Left cardiac atrium (tissue), 4 donors: ENCODE measurements at places on chromosomes 7 and 10. TPM values are rescaled to one million over a fixed set of nuclear protein-coding genes. Genes with fewer than 3 reads are reported as not detected.

DNA sequence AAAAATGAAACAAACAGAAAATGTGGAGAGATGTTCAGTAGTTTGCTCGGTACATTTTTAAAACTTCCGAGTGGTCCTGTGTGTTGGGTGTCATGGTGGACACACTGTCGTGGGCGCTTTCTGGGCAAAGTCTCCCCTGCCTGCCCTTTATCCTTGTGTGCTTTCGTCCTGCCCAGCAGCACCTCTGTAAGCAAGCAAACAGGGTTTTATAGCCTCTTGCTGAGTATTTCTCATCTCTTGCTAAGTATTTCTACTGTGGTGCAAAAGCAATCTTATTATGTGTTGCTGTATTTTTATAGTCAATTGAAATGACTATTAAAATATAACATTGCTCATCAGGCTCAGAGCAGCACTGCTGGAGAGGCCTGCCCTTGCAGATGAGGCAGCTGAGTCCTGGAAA is 48.7 kb downstream of the DOCK1 start:
- DNase-seq = no peak

GRCh38 chr7:143305423-143306070 is 10.4 kb upstream of the CLCN1 start:
- peak; percentile 78 for DNase-seq

DNA sequence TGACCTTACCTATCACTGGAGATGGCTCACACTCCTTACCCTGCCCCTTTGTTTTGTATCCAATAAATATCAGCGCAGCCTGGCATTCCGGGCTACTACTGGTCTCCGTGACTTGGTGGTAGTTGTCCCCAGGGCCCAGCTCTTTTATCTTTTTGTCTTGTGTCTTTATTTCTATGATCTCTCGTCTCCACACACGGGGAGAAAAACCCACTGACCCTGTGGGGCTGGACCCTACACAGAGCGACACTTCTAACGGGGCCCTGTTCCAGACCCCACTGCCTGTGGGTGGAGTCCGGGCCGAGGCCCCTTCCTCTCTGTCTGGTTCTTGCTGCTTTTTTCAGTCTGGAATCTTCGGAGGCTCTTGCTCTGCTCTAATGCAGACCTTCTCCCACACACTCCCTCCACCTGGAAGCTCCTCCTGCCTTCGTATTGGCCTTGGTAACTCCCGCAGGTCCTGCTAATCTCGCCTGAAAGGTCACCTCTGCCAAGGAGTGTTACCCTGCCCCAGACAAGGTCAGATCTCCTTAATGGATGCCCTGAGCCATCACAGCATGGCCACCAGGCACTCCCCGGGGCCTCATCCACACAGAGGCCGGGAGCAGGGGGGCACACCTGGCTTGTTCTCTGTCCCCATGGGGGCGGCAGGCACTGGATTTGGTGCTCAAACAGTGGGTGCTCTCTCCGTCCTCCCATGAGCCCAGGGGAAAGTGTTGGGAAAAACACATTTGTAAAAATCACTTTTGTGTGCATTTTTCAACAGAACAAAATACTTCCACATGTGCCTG is 531.7 kb downstream of the PTPRN2 start:
- no peak for DNase-seq

DNA sequence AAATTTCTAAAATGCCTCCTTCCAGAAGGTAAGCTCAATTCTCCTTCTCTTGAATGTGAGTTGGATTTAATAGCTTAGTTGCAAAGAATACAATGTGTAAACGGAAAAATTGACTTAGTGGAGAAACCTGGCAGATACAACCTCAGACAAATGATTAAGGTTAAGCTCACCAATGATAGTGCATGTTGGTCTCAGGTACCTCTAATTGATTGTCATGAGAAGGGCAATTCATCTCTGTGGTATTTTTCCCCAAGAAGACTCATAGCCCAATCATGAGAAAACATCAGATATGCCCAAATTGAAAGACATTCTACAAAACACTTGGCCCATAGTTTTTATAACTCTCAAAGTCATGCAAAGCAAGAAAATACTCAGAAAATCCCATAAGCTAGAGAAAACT is 36.2 kb upstream of the TMEM106B start:
- no peak for DNase-seq

GRCh38 chr10:75553550-75553949 is 122.1 kb downstream of the LRMDA start:
- no peak for DNase-seq

- DNase-seq = no peak
Measured at GRCh38 chr10:93630625-93631557, 18.6 kb downstream of the PDE6C start.

- DNase-seq = no peak
Measured at GRCh38 chr7:74012842-74013249, 15.1 kb upstream of the ELN start.

- no peak for DNase-seq
Measured at GRCh38 chr7:50317697-50318669, 13.5 kb downstream of the IKZF1 start.

DNA sequence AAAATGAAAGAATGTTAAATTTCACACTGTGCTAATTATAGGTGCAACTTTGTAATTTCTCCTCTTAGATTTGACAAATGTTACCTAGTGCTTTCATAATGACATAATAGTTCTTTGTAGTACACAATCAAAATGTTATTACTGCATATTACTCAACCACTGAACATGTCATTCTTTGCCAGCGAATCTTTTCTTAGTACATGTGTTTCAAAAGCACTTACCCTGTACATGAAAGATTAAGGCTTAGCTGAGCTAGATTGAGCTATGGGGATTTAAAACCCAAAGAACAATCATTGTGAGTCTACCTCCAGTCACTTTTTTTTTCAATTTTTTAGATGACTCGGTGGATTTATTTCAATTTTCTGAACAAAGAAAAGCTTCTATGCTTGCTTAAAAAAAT is 123.5 kb upstream of the FERD3L start:
- no peak for DNase-seq

DNA sequence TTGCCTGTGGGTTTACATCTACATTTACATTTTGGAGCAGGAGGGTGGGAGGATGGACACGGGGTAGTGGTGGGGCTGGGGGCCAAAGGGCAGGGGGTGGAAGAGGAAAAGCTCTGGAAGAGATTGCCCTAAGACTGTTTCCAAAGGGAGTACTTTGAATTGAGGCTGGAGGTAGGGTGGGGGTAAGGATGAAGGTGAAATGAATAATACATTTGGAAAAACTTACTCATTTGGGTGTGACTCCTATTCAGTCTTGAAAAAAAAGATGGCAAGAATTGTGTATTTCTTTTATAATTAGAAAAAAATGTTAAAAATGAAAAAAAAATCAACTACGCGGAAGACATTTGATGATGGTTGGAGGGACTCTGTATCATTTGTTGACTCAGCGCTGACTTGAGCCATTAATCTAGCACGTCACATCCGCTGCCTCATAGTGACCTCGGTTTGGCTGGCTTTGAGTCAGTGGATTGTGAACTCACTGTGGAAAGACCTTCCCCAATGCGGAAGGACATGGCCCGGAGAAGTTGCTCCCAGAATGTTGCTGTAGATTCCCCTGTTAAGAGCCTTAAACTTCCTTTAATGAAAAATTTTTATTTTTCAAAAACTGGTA is 2.8 kb downstream of the FAM180A start:
- DNase-seq = peak; percentile 76

GRCh38 chr7:1639532-1640175 is 30.4 kb upstream of the ELFN1 start:
- no peak for DNase-seq

DNA sequence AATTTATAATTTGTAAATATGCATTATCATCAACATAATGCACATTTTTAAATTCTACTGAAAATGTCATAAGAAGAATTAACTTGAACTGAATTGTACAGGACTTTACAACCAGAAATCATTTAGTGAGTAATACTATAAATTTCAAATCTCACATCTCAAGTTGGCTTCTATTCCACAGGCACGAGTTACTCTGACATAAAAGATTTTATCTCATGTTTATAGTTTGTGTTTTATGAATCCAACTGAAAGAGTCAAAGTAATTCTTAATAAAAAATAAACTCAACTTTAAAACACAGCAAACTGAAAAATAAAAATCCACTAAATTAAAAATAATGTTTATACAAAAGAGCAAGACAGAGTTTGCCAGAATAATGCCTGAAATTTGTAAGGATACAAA is 129.2 kb downstream of the CD36 start:
- DNase-seq = no peak

DNA sequence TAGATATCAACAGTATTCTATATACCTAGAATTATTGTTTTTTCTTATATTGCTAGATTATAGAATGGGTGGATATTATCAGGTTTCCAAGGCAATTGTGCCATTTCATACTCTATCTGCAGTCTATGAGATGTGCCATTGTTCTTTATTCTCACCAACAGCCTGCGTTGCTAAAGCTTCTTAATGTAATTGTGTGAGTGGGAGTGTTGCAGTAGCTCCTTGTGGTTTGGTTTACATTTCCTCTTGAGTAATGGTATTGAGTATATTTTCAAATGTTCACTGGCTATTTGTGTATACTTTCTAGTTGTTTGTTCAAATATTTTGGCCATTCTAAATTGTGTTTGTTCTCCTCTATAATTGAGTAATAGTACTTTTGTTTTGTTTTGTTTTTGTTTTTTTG is 199.2 kb downstream of the TFEC start:
- no peak for DNase-seq

- no peak for DNase-seq
Measured at GRCh38 chr7:41698726-41699125, 4.2 kb downstream of the INHBA start.

DNA sequence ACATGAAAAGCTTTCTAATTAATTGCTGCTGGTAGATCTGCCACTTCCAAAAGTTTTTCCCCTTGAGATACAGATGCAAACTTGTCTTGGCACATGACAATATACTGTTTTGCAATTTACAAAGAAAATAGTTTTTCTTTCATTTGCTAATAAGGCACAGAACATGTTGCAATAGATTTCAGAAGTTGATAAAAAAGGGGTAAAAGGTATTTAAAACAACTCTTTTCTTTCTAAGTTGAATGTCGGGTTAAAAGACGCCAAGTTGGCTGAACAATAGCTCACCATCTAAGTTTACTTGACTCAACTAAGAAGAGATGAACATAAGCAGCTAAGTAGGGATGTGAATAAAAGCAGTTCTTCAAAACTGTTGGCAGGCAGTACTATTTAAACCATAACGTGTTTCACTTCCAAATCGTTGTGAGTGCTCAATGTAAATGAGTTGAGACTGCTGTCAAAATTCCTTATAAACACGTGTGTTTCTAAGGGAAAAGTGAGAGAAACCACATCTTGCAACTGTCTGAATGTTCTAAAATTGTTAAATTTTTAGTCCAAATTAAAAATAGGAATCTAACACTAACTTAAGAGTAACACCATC is 14.5 kb upstream of the THSD7A start:
- no peak for DNase-seq

The LDB3 gene
- 585 TPM for total RNA-seq

The LLCFC1 gene
- total RNA-seq = not detected

The ZP3 gene
- total RNA-seq = 0.76 TPM

The SPACDR gene
- total RNA-seq = 0.38 TPM

The SLC26A3 gene
- total RNA-seq = not detected

The ZEB1 gene
- total RNA-seq = 63.7 TPM
